PC-9 (cell line): ENCODE measurements at places on chromosomes 6 and 20. TPM values are rescaled to one million over a fixed set of nuclear protein-coding genes. Genes with fewer than 3 reads are reported as not detected.

DNA sequence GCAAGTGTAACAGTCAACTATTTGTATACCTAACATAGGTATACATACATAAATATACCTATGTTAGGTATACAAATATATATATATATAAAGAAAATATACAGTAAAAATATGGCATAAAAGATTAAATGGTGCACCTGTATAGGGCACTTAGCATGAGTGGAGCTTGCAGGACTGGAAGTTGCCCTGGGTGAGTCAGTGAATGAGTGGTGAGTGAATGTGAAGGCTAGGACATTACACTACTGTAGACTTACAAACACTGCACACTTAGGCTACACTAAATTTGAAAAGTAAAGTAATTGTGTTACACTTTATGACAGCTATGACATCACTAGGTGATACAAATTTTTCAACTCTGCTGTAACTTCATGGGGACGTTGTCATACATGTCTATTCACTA, 65.6 kb downstream of the CDC5L start:
- no peak for DNase-seq

GRCh38 chr20:48541581-48542071, 286.2 kb downstream of the PREX1 start:
- DNase-seq = no peak

DNA sequence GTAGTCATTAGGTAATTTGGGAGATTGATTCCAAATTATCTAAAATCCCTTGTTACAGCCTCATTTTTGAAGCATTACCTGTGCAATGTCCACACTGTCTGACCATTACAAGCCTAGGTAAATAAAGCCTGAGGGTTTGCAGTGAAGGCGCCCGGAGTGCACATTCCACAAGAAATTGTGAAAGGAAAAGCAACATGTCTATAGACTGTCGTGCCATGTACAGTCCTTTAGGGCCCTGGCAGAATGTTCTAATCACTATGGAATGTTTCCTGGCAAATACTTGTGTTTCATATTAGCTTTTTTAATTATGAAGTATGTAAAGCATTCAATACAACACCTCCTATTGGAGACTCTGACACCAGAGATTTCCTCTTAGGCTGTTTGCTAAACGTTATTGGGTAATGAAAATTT, 28.9 kb downstream of the PREP start:
- peak; percentile 72 for DNase-seq

GRCh38 chr20:19659448-19659847, 98.6 kb upstream of the RIN2 start:
- no peak for DNase-seq

AAR2 gene
- 19.4 and 25.7 TPM in 2 replicates for total RNA-seq

DNA sequence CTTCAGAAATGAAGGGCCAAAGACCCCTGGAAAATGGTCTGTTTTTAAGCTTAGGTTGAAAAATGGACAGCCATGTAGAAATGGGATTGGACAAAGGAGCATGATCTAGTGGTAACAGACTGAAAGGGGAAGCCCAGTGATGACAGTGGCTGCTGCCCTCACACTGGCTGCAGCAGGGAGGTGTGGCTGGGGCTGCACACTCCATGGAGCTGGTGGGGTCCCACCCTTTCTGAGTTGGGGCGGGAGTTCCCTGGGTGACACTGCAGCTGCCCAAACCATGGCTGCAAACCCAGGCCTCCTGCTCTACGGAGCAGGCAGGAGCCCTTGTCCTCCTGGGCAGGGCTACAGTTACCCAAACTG, 8.5 kb upstream of the PACSIN1 start:
- no peak for DNase-seq

DNA sequence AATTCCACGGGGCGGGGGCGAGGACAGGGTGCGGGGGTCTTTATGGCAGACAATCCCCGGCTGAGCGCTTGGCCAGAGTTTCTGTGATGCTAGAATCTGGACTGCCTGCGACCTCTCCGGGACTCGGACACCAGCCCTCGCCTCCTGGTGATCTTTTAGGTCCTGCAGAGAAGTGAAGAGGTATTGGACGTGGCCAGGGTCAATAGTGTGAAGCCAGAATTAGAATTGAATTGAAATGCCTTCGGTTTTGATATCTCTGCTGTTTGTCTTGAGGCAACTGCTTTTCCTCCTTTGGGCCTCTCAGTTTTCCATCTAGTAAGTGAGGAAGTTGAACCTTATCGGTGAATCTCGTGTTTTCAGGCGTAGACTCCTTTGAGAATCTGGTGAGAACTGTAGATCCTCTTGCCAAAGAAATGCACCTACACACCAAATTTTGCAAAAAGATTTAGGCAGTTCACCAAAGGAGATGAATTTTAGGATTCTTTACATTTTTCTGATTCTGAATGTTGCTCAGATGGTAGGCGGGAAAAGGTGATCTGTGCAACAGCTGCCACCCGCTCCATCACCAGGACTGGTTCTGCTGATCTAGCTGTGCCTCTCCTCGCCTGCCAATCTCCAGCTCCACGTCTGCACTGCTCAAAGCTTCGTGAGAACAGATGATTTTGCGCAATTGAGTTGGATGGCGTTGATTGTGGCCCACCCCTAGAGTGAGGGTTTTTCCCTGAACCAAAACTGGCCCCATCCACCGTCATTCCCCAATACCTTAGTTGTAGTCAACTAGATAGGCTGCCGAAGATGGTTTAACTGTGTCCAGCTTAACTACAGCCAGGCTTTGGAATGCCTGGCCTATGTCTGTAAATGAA, 837 bp upstream of the OSER1 start:
- no peak for DNase-seq

GRCh38 chr6:33947047-33947446, 143.2 kb upstream of the MLN start:
- no peak for DNase-seq

DNA sequence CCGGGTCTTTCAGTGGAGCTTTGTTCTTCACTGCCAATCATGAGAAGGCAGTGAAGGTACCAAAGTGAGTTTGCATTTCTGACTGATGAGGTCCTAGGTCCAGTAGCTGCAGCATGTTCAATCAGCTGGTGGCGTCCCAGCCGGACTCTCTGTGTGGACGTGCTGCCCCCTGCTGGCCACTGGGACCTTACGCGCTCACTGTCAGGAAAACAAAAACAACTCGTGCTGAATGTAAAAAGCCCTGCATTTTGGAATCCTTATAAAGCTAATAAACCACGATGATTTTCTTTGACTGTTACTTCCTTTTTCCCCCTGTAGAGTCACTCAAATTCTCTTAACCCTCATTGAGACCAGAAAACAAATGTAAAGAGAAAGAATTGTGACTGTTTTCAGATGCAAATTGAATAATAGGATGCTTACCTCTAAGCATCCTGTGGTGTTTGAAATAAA, 4.9 kb upstream of the CD24 start:
- peak; percentile 75 for DNase-seq

TOX2 gene
- total RNA-seq = 24.0 and 30.1 TPM in 2 replicates

PRRT1 gene
- 12.6 and 15.9 TPM in 2 replicates for total RNA-seq

CCN6 gene
- total RNA-seq = not detected in 2 replicates

DNA sequence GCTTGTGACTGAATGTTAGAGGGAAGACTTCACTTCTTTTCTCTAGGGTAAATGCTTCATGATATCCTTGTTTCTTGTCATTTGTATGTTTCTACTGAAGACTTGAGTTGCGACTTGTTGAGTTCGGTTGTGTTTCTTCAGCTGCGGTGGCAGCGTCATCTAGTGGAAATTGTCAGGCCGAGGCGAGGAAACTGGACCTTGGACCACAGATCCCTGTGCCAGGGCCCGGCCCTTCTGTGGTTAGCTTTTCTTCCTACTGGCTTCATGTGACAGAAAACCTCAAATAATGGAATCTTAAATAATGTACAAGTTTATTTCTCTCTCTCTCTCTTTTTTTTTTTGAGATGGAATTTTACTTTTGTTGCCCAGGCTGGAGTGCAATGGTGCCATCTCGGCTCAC, 12.4 kb downstream of the MTHFD1L start:
- no peak for DNase-seq

DNA sequence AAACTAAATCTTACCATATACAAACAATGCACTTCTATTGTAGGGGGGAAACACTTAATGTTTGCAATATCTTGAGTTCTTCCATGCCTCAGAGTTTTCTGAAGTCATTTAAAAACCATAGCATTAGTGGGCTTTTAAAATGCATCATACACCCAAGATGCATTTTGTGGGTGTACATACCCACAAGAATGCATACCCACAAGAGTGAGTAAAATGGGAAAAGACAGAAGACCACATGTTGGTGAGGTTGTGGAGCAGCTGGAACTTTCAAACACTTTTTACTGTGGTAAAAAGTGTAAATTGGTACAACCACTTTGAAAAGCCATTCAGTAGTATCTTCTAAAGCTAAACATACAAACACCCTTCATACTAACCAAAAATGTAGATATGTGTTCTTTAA, 57.5 kb downstream of the CYB5R4 start:
- no peak for DNase-seq

DNA sequence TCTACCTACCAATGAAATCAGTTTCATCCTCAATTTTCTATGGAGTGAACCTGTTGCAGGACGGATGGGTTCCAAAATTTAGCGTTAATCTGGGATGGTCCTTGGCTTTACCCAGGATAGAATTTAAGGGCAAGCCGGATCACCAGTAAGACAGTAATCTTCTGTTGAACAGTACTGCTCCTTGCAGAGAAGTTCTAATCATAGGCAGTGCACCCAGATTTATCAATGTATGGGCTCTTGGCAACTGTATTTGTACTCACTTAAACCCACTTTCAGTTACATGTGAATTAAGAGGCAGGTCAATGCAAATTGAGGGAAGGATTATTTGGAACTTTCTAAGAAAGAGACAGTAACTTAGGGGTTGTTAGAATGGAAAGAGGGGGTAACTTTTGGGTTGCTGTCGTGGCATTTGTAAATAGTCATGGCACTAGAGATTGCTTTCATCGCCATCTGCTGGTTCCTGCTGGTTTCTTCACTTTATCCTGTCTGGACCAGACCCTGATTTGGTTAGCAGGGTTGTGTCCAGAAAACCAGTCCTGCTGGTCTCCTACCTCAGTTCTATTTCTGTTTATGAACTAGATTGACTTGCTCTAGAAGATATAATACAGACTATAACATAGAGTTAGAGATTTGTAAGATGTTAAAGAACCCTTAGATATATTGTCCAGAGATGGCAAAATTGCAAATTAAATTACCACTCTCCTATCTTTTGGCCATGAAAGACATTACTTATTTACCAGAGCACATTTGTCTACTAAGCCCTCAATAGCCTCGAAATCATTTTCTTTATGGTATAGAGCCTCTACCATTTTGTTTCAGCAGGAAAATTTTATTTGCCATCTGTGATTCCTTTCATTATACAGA, 646.3 kb downstream of the UTRN start:
- peak; percentile 49 for DNase-seq

DNA sequence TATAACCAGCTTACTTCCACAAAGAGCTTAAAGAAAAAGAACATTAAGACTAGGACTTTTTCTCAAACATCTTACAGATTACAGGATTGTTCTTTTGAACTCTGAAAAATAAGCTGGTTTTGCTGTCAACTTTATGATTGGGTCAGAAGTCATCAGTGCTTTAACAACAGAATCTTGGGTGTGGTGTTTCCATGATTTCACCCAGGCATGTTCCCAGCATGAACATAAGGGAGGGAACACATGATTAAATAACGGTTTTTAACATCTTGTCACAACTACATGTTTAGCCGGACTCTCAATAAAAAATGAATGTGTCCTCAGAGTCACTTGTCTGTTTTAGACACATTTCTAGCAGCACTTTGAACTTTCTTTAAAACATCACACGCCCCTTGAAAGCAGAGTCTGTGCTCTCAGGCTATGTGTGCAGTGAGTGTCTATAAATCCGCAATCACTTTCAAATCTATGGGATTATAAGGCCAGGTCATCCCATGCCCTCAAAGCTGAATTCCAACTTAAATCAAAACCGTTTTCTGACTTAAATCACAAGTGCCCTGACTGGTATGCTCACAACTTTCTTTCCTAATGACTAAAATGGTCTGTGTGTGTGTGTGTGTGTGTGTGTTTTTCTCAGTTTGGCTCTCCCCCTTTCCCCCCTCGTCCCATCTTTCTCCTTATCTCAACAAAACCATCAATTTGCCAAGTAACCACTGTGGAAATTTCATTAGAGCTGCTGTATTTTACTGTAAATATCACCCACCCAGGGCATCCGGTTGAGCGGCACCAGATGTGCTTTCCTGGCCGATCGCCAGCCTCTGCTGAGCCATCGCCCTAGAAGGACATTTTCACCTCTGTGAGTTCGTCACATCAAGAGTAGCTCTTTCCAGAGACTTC, 216.8 kb upstream of the DTNBP1 start:
- DNase-seq = no peak

DNA sequence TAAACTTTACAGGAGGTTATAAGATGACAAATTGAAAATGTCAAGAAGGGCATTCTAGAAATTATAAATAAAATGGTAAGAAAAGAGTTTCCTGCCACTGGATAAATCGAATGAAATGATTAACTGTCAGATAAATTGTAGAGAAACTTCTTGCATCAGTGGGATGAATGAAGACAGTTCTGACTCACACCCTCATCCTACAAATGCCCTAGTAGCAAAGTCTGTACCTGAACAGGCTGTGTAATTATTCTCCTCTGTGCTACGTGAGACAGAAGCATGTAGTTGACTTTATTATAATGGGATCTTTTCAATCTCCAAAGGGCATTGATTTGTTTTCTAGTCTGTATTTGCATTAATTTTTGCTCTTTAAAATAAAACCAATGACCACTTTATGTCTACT, 47.3 kb downstream of the IYD start:
- no peak for DNase-seq

MAP7 gene
- total RNA-seq = 27.5 and 33.7 TPM in 2 replicates

SPATA25 gene
- total RNA-seq = 5.2 and 6.3 TPM in 2 replicates

SCUBE3 gene
- 0.10 and 0.17 TPM in 2 replicates for total RNA-seq

DNA sequence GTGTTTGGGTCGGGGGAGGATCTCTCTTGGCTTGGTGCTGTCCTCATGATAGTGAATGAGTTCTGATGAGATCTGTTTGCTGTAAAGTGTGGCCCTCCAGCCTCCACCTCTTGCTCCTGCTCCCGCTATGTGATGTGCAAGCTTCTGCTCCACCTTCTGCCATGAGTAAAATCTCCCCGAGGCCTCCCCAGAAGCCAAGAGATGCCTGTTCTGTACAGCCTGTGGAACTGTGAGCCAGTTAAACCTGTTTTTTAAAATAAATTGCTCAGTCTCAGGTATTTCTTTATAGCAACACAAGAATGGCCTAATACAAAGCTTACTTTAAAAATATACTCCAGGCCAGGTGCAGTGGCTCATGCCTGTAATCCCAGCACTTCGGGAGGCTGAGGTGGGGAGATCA, 11.3 kb upstream of the CCNC start:
- peak; percentile 44 for DNase-seq

ADTRP gene
- 4.1 and 7.9 TPM in 2 replicates for total RNA-seq

- no peak for DNase-seq
Observed at GRCh38 chr6:54655162-54655561, 191.4 kb upstream of the FAM83B start.

- DNase-seq = peak; percentile 78
Observed at GRCh38 chr6:134379076-134379475, 61.2 kb upstream of the SGK1 start.

- no peak for DNase-seq
Observed at GRCh38 chr6:42104095-42104803, 38.2 kb downstream of the C6orf132 start.

DNA sequence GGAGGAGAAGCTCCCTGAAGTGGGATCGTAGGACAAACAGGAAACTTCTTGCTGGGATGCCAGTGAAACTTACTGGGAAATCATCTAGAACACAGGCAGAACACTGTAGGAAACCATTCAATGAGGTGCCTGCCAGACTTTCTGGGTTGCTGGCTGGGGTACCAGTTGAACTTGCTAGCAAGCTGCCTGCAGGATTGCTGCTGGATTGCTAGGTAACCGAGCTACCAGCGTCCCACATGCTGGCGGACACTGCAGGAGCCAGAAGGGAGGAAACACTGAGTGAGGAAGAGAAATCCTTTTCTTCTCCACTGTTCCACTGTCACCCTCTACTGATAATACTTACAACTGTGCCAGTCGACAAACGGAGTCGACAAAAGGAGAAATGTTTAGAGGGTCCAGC, 91.3 kb upstream of the SLC35B3 start:
- no peak for DNase-seq
